ENCODE measurements at places on chromosomes 3 and 15. TPM values are rescaled to one million over a fixed set of nuclear protein-coding genes. Genes with fewer than 3 reads are reported as not detected.

- no peak for DNase-seq
Observed at GRCh38 chr3:122364490-122364889, 18.5 kb downstream of the MIX23 start.

DNA sequence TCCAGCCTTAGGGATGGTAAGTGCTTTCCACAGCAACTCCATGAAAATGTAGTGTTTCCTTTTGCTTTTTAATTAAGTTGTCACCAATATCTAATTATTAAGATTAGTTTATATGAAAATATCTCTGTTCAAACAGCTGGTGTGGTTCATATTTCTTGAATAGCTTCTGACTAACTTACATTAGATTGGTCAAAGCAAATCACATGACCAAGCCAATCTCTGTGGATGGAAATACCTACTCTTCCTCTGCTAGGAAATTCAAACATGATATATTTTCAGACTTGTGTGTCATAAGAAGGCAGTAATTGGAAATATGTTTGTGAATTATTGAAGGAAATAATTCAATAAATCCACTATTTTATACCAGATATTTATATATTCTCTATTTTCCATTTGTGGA lies 54.6 kb upstream of the CADM2 start:
- DNase-seq = no peak

DNA sequence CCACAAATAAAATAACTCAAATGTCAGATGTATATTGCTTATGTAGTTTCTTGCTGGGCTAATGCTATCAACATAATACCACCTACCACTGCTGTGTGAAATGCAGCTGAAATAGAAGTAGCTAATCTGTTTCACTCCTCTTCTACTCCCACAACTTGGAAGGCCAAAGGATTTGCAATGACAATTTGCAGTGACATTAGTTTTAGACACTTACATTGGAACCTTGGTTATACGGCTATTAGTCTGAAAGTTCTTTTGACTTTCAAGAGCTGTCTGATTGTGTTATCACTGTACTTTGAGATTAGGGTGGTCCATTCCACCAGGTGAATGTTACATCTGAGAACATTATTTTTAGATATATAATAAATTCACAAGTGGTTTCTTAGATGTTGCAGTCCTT lies 33.5 kb downstream of the COPS2 start:
- no peak for DNase-seq

- DNase-seq = no peak
Observed at GRCh38 chr15:79863886-79864285, 32.9 kb downstream of the MTHFS start.

DNA sequence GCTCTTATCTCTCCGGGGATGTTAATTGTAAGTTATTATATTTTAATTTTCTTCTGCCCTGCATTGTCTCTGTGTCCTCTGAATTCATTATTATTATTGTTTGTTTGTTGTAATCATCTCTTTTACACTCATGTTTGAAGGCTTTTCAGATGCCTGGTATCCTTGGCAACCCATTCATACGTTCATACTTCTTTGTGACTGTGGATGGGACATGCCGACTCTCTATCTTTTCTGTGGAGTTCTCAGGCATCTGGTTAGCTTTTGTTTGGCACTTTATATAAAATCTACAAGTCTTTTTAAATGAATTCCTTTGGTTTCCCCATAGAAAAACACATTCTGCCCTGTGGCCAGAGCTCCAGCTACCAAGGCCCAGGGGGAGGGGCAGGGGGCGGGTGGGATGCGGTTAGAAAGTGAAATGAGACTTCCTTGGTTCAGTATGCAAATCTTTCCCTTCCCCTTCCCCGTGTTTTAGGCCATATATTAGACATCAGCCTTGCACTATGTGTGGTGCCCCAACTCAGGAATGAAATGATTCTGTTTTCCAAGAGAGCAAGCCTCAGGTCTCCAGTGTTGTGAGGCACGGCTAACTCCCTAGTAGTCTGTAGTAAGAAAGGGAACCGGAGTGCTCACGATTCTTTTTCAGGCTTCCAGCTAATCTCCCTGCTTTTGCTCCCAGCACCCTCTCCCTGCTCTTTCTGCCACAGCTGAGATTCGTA lies 79.2 kb downstream of the SST start:
- no peak for DNase-seq

- no peak for DNase-seq
Observed at GRCh38 chr3:17714473-17714872, 28.0 kb downstream of the TBC1D5 start.

- DNase-seq = no peak
Observed at GRCh38 chr15:70067681-70068080, 30.0 kb downstream of the TLE3 start.

DNA sequence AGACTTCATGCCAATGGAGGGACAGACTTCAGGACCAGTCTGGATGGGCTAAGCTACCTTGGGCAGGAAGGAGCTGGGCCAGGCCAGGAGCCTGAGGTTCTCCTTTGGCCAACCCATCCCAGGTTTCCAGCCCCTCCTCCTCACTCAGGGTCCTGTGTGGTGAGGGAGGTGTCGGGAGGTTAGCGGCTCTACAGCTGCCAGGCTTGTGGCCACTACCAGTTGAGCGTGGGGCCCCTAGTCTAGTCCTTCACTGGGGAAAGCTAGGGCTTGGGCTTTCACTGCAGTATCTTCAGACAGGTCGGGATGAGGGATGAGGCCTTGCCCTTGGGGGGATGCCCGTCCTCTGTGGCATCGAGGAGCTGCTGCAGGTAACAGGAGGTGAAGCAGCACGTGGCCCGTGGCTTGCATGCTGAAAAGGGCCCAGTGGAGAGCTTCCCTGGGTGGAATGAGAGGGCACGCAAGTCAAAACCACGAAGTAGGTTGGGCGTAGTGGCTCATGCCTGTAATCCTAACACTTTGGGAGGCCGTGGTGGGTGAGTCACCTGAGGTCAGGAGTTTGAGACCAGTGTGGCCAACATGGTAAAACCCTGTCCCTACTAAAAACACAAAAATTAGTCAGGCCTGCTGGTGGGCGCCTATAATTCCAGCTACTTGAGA lies 8.5 kb upstream of the FANCD2 start:
- no peak for DNase-seq

ST3GAL6 gene
- total RNA-seq = 36.3 TPM

- DNase-seq = no peak
Observed at GRCh38 chr15:36449084-36449661, 130.3 kb upstream of the CDIN1 start.

- peak; percentile 37 for DNase-seq
Observed at GRCh38 chr3:13932578-13933295, 52.9 kb upstream of the WNT7A start.

GRCh38 chr3:195003006-195003892 lies 267.7 kb downstream of the XXYLT1 start:
- peak; percentile 71 for DNase-seq

GRCh38 chr15:47374222-47374621 lies 343.1 kb upstream of the SEMA6D start:
- DNase-seq = no peak

FAM81A gene
- 3.7 TPM for total RNA-seq

DNA sequence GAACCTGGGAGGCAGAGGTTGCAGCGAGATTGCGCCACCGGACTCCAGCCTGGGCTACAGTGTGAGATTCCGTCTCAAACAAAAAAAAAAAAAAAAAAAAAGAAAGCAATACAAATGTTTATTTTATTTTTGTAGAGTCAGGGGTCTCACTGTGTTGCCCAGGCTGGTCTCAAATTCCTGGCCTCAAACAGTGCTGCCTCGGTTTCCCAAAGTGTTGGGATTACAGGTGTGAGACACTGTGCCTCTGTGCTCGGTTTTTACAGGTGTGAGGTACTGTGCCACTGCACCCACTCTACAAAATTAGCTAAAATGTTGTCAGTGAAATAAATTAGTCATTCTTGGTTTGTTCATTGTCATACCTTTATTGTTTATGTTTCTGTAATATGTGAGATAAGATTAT lies 5.5 kb downstream of the PIAS1 start:
- DNase-seq = no peak

DNA sequence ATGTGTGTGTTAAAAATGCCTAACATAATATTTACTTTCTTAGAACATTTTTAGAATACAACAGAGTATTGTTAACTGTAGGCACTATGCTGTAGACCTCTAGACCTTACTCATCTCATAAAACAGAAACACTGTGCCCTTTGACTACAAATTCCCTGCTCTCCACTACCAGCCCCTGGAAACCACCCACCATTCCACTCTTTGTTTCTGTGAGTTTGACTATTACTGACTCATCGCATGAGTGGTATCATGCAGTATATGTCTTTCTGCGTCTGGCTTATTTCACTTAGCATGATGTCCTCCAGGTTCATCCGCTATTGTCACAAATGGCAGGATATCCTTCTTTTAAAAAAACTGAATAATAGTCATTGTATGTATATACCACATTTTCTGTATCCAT lies 216.7 kb upstream of the CFAP20DC start:
- no peak for DNase-seq

- DNase-seq = no peak
Observed at GRCh38 chr15:101366853-101367252, 71.8 kb upstream of the SNRPA1 start.

RAB27A gene
- 9.9 TPM for total RNA-seq

DNA sequence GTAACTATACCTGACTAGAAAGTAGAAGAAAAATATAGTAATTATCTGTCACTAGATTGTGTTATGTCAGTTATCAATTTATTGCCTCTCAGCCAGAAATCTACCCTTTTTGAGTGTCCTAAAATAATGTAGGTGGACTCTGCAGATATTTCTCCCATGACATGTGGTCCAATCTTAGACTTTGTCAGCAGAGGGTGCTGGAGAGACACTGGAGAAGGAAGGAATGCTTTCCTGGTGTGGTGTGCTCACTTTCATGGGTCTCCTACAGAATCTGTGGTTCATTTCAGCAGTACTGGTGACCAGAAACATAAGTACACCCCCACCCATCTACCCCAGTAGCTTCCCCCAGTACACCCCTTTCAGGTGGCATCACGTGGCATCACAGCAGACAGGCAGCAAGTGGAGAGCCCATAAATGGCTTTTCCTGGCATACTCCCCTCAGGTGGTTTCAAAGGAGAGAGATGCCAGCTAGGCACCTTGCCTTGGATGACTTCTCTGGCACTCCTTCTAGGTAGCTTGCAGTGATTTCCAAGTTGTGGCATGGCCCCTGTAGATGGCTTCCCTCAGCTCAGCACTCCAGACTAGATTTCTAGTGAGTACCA lies 114.7 kb downstream of the GADL1 start:
- no peak for DNase-seq

DNA sequence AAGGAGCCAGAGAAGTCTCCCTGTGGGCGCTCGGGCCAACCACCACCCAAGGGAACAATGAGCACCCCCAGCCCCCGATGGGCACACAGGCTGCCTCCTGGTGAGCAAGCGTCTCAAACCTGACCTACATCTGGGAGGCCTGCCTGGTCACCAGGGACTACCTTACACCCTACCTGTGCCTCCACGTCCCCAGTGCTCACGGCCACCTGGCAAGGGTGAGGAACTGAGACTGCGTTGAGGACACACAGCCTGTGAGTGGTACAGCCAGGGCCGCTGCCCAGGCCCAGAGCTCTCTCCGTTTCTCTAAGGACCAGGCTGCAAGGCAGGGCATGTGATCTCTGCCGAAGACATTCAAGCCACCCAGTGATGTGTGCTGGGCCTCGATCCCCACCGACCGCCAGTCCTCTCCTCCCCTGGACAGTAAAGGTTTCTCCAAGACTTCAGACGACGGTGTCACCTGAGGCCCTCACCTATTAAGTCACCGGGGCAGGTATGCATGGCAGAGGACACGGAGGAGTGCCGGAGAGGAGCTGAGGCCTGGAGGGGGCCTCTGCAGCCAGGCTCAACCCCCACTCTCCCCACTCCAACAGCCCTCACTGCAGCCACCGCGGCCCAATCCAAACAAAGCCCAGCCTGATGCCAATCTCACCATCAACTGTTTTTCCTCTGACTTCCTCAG lies 2.8 kb downstream of the GOLGA8A start:
- DNase-seq = no peak

ZBTB47 gene
- total RNA-seq = 108 TPM

GRCh38 chr15:89664441-89665350 lies 9.4 kb upstream of the KIF7 start:
- DNase-seq = no peak

EFL1 gene
- total RNA-seq = 11.7 TPM

DNA sequence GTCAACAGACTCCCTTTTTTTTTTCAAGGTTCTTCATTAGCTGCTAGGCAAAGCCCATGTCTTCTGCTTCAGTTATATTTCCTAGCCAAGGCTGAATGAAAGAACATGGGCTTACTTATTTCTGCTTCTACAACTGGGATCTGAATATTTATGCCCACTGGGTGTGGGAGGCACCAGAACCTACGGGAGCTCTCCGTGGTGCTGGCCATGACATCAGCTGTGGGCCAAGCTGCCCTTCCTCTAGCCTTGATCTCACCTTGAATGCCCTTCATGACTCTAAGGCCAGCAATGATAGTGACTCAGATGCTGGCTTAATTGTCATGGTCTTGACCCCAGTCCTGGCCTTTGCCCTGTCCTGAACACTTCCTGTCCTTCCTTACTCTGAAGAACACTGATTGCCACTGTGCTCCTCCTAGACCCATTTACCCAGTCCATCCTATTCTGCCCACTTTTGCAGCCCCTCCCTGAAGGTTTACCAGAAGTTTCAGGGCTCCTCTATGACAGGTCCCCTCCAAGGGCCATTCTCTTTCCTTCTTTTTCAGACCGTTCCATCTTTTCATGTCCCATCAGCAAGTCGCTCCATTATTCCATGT lies 32.8 kb upstream of the PRR20G start:
- no peak for DNase-seq

Data from left cardiac atrium (tissue), 4 donors.